ENCODE measurements at places on chromosomes 12 and 14.

DNA sequence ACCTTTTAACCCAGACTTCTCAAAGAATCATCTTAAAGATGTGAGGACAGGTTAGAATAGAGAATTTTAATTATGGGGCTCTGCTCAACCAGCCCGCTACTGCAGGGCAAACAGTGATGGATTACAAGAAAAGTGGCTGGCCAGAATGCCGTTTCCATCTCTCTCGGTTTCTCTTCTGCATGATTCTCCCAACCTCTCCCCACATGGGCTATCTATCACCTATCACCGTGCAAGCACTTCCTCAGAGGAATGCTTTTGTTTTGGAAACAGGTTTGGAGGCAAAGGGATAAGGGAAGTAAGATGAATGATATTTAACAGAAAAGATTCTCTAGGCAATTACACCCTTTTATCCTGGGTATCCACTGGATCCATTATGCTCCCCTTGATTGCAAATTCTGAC is 37.4 kb upstream of the PHC1 start:
- no peak for DNase-seq

DNA sequence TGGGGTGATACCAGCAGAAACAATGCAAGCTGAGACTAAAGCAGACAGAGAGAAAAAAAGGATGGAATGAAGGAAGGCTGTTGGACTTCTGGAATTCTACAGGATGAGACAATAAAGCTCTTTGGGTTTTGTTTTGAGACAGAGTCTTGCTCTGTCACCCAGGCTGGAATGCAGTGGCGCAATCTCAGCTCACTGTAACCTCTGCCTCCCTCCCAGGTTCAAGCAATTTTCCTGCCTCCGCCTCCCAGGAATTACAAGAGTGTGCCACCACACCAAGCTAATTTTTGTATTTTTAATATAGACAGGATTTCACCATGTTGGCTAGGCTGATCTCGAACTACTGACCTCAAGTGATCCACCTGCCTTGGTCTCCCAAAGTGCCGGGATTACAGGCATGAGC is 115.4 kb downstream of the EXOC5 start:
- DNase-seq: no peak

DNA sequence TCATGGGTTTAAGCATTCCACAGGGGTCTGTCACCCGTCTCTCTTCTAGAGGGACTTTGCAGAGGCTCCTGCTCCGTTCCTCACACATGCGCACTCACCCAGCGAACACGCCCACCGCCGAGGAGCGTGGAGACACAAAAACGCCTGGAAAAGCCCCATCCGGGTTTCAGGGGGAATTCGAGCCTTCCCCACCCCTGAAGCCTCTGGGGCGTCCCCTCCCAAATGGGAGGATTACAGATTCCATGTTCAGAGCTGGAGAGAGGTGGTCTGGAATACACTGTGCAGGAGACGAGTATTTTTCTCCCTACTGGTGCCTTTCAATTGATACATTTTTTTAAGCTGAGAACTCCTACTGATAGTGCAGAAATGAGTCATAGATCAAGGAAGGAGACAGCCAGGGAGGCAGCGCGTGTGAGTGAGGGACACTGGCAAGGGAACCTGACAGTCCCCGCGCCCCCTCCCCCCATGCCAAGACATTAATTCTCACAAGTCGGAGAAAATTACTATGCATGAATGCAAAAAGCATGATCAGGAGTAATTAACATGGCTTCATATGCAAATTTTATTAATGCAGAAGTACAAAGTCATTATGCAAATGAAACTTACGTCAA is 36.9 kb downstream of the BCL11B start:
- no peak for DNase-seq

- DNase-seq: no peak
Measured at GRCh38 chr12:124392667-124393413, 97.9 kb downstream of the RFLNA start.

- DNase-seq: no peak
Measured at GRCh38 chr14:102826751-102827675, 49.8 kb downstream of the TRAF3 start.

GRCh38 chr12:9198012-9198411 is 10.2 kb downstream of the PZP start:
- DNase-seq: no peak

DNA sequence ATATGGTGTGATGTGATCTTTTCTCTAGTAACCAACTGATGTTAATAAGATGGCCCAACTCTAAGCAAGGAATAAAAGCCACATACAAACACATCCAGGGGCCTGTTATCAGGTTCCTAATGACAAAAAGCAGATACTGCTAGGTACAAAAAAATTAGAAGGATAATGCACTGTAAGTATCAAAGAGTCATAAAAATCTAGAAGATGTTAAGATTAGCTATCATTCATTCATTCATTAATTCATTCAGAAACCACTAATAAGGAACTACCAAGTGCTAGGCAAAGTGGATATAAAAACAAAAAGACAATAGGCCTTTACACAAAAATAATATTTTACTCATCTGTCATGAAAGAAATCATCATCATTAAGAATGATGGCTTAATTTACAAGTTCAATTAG is 21.6 kb downstream of the ATF7 start:
- DNase-seq: no peak

DNA sequence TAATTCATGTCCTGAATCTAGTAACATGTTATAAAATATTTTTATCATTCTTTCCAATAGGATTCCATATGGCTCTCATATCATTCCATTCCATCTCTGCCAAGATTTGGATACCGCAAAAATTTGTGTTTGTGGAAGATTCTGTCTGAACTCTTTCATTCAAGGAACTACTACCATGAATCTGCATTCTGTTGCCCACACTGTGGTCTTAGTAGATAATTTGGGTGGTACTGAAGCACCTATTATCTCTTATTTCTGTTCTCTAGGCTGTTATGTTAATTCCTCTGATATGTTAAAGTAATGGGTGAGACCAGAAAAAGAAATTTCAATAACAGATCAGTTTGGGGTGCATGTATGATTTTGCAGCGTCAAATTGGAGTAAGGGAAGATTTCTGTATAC is 6.2 kb downstream of the RPL36AL start:
- no peak for DNase-seq

DNA sequence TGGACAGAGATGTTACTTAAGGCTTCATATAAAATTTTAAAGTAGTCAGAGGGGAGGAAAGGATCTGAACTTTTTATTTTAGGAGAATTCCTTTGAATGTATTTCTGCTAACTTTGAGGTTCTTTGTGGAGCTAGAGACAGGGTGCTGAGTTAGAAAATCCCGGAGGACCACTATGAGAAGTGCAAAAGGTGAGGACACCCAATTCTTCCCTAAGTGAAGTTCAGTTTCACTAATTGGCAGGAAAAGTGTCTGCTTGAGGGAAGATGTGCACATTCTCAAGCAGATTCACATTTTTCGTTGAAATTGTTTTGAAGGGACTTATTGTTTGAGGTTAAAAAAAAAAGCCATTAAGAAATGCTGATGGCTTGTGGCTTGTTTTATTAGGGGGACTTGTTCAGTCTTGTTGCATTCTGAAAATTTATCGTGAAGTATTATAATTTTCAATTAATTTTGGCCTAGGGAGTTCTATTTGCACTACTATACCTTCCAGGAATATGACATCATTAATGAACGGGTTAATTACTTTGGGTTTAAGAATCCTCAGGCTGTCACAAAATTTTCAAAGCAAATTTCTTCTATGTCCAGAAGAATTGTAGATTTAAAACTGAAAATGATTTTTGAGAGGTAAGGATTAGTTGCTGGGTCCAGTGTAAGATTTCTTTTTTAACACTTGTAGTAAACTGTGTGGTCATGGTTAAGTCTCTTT is 1.8 kb downstream of the PCNX1 start:
- no peak for DNase-seq

DNA sequence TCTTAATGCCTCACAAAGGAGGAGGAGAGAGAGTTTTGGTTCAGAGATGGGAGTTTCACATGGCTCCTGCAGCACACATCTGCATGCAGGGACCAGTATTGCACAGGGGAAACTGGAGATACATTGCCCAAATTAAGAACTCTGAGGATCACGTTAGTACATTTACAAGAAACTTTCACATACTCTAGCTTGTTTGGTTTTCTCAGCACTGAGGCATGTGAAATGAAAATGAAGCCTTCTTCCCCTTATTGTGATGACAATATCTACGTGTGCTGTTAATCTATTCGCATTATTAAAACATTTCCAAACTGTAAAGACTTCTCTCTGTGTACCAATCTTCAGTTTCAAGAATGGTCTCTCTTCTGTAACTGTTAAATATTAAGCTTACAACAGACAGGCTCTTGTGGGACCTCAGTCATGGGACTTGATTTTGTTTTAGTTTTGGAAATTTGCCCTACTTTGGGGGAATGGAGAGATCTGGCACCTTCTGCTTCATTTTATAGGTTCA is 124.7 kb downstream of the DAAM1 start:
- DNase-seq: no peak

DNA sequence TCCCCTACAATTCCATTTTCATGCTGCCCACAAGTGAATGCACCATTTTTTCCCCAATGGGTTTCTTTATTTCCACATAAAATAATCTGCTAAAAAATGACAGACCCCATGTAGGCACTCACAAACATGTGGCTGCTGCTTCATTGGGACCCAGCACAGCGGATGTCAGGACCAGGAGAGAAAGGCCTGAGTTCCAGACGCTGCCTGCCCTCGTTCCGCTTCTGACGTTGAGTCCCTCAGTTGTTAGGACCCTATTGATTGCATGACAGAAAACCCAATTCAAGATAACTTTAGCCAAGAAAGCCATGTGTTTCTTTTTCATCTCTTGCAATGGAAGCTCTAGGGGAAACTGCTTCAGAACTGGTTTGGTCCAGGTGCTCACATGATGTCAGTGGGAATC is 34.6 kb downstream of the ADGRD1 start:
- no peak for DNase-seq

- no peak for DNase-seq
Measured at GRCh38 chr12:107144990-107145389, 51.6 kb upstream of the CRY1 start.

GRCh38 chr12:68272732-68273131 is 19.3 kb upstream of the IL22 start:
- DNase-seq: no peak

GRCh38 chr12:58583529-58583928 is 336.8 kb downstream of the LRIG3 start:
- DNase-seq: no peak

GRCh38 chr12:12167847-12168246 is 97.1 kb downstream of the BCL2L14 start:
- DNase-seq: no peak

GRCh38 chr14:33911046-33911445 is 39.8 kb downstream of the EGLN3 start:
- no peak for DNase-seq

DNA sequence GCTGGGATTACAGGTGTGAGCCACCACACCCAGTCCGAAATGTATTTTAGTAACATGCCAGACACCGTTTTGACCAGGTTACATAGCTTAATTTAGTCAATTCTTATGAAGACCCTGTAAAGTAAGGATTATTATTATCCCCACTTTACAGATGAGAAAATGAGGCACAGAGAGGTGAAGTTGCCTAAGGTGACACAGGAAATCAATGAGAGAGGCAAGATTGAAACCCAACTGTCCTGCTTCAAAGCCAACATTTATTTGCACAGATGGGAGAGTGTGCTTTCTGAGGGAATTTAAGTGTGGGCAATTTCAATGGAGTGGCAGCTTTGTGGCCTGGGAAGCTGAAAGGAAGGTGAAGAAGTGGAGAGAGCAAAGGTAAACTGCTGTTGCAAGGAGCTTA is 19.1 kb upstream of the EPS8 start:
- no peak for DNase-seq

DNA sequence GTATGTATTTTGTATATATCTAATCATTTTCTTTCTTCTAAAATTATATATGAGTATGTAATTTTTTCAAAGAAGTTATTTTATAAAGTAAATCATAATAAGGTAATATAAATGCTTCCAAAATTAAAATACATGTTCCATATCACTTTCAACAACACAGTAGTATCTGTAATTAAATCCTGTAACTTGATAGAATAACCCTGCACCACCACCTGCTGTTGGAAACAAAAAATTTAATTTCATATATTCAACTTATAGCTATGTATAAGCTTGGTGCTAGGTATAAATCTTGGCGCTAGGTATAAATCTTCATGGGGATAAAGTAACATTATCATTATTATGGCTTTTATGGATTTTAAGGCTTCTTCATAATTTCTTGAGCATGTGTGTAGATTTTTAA is 149.7 kb upstream of the DCN start:
- no peak for DNase-seq

DNA sequence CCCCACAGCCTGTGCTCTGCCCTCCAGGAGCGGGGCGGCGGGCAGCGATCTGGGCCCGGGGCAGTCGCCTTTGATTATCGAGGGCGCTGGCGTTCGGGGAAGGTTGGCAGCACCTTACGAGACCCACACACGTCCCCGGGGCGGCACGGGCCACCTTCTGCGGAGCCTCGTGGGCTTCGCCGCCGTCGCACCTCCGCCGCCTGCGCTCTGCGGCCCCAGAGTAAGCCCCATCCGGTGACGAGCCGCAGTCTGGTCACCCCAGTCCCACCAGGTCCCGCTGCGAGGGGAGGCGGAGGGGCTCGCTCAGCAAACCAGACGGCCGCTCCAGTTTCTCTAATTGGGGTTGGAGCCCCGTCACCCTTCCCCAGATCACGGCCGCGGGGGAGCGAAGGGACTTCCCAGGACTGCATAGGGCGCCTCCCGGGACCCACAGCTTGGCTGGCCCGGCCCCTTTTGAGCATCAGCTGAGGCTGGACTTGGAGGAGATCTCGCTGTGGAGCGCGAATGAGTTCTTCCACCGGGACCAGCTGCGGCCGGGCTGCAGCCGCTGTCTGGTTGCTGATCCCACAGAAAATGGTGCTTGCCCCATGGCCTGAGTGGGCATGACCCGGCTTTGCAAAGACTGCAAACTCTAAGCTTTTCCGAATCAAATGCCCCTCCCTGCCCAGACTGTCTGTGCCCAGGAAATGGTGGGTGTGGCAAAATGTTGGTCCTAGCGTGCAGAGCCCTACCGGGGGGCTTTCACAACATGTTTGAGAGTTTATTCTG is 560 bp downstream of the LGALS3 start:
- DNase-seq: no peak

DNA sequence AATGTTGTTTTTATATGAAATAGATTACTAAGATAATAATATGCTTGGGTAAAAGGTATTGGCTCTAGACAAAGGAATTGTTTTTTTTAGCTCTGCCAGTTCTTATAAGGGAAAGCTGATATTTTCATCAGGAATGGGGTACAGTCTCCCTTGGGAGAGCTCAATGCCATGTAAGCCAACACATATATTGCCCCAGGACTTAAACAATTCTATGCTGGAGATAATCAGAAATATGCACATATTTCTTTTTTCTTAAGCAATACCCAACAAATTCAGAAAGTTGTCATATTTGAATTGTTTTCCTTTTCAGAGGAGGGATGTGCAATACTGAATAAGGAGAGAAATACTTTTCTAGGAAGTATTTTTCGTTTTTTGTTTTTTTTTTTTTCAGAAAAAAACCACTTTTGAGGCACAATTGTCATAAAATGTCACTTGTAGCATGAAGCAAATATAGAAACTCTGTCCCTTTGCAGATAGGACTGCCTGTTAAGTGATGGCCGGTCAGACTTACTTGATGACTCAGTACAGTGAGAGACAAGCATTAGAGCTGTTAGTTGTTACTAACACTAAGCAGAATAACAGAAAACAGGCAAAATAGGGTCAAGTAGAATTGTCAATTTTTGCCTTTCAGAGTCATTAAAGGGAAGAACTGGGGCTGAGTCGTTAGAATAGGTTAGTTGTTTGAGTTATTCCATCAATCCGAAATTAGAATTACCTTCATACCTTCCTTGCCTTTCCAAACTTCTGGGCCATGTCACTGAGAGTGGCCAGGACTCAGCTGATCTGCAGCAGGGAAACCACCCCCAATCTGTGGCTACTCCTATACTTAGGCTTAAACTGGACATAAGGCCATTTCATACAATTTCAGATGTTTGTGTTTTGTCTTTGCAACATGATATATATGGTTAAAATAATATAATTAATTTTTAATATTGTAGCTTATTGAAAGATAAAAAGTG is 168.1 kb downstream of the SLC38A4 start:
- DNase-seq: no peak

Measured in MV-4-11 (cell line).